ENCODE measurements at places on chromosomes 1 and 21. TPM values are rescaled to one million over a fixed set of nuclear protein-coding genes. Genes with fewer than 3 reads are reported as not detected.

Gene ZMYM4
- total RNA-seq, result 12.3 TPM

Gene FCRL5
- not detected for total RNA-seq

Gene S100A3
- not detected for total RNA-seq

Gene S100A7A
- total RNA-seq, result not detected

Gene RAD54L
- total RNA-seq, result 9.7 TPM

Gene LAMC1
- total RNA-seq, result 138 TPM

Gene DCDC2B
- total RNA-seq, result not detected

Gene PTPN14
- 22.9 TPM for total RNA-seq

Measured in Caki2 (cell line).